RPMI8226 (cell line): ENCODE measurements at places on chromosomes 12 and 14.

DNA sequence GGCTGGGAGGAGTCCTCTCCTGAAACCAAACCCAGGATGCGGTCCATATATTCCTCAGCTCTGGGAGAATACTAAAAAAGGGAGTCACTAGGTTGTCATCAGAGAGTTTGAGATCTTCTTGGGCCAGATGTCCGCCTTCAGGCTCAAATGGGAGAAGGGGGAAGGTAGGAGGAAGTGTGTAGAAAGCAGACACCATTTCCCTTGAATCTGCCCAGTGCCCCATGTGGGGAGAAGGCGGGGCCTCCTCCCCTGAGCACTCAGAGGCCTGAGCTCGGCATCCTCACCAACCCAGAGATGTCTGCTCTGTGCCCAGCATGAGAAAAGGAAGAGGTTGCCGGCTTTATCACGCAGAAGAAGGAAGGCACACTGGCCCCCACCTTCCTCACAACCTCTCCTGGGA is 37.3 kb downstream of the LTBP2 start:
- peak; percentile 14 for DNase-seq

GRCh38 chr14:63642656-63643382 is 1.1 kb upstream of the WDR89 start:
- no peak for DNase-seq

DNA sequence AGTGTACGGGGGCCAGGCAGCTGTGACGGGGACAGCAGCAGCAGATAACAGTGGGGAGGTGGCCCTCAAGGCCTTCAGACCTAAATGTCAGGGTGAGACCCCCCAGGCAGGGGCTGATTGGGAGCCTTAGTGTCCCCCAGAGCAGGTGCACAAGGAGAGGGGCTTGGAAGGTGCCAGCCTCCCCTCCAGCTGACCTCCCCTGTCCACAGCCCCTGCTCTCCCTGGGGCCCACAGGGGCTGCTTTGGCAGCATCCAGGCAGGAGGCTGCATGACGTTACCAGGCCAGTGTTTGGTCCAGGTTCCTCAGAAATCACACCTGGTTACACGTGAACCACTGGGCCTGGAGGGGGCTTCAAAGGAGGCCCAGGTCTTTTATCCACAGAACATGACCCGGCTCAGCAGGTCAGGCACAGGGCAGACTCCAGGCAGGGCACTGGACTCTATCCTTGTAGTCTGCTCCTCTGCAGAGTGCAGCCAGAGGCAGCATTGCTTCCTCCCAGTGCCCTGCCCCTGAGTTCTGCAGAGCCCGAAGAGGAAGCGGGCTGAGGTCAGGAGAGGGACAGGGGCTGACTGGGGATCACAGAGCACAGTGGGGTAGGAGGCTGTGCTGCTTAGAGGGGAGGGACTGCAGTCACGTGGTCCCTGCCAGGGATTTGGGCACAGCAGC is 2.6 kb upstream of the TRMT61A start:
- no peak for DNase-seq

DNA sequence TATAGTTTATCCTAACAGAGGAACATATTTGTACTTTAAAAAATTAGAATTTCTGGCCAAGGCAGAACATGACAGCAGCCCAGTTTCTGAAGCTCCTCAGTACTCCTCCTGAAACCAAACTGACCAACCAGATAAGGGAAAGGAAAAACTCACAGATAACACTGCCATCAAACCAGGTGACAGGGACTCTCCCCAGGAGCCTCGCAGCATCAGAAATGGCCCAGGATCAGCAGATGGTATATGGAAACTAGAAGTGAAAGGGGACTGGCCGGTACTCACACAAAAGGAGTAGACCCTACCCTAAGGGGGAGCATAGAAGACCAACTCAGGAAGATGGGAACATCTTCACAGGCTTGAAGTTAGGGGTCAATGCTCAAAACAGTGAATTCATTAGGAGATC is 22.0 kb downstream of the GALC start:
- DNase-seq: no peak

DNA sequence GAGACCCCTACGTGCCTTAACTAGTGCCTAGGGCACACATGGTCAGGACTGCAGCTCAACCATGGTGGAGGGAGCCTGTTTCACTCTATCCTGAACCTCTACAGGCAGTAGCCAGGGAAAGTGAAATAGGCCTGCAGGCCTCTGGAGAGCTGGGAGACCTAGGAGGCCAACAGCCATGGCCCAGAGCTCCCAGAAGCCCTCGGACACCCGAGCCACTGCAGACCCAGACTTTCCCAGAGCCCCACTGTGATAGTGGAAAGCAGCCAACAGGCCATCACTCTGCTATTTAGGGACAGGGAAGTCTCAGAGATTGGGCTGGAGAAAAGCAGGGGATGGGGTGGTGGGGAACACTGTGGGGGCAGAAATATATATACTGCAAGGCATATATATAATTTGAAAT is 56.5 kb upstream of the ZFP36L1 start:
- DNase-seq: no peak

DNA sequence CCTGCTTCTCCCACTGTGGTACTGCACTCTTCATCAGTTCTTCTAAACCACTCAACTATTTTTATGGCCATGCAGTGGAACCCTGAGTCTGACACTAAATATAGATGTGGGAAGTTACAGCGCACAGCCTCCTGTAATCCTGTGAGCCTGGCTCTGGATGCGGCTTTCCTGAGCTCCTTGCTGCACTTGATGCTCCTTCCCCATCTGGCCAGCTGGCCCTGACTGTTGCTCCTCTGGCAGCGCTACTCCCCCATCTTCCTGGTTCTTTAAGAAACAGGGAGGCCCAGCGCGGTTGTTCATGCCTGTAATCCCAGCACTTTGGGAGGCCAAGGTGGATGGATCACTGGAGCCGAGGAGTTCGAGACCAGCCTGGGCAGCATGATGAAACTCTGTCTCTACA is 24.6 kb downstream of the IQSEC3 start:
- no peak for DNase-seq

DNA sequence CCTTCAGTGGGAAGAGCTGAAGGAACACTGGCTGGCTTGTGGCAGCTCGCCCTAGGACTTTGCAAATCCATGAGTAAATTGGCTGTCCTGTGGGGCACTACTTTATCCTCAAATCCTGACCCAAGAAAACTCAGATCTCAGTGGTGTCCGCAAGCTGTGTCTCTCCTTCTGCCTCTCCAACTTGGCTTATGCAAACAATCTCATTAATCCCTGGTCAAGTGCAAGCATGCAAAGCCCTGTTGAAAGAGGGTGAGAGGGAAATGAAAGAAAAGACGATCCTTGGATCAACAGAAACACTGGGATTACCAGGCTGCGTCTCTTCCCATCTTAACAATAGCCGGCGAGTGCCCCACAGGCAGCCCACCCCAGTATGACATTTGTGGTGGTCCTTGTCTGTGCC is 901.6 kb downstream of the BCL11B start:
- no peak for DNase-seq

GRCh38 chr12:7899755-7900154 is 27.0 kb upstream of the SLC2A14 start:
- DNase-seq: no peak

DNA sequence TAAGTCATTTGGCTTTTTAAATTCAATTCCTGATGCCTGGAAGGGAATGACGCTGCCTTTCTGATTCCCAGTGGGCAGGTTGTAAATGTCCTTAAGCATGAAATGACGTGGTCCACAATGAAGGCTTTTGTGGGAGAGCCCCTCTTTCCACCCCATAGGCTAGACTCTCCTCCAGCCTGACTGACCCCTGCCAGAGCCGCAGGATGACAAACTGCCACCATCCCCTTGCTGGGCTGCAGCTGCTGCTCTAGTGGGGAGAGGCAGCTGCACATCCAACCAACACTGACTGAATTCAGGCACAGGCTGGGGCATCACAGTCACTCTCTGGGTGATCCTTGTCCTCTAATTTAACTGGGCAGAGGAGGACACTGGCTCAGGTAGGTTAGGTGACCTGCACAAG is 6.3 kb downstream of the TSPAN11 start:
- DNase-seq: no peak

DNA sequence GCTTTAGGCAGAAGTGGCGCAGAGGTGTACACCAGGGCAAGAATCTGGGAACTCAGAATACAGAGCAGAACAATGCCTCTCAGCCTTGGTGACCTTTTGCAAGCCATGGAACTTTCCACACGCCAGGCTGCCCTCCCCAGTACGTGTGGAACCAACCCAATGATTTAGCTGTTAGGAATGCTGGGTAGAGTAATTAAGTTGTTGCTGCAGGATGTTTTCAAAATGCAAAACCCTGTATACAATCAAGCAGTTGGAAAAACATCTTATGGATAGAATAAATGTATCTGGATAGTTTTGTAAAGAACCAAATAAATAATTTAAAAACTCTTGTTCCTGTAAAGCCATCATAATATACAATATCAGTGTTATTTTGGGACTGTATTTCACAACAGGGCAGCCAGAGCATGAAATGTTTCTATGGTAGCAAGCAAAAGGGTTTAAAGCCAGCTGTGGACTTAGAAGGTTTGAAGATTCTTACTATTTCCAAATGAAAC is 19.4 kb downstream of the PPP1R36 start:
- DNase-seq: no peak

- DNase-seq: no peak
These were observed 7.3 kb downstream of the TESC start for GRCh38 chr12:117091758-117092510.

GRCh38 chr14:64605926-64606685 is 56.3 kb downstream of the PPP1R36 start:
- no peak for DNase-seq

- DNase-seq: no peak
These were observed 11.2 kb downstream of the TTC6 start for GRCh38 chr14:37606678-37607077.

- no peak for DNase-seq
These were observed 782.5 kb downstream of the C12orf50 start for GRCh38 chr12:87246726-87247125.

DNA sequence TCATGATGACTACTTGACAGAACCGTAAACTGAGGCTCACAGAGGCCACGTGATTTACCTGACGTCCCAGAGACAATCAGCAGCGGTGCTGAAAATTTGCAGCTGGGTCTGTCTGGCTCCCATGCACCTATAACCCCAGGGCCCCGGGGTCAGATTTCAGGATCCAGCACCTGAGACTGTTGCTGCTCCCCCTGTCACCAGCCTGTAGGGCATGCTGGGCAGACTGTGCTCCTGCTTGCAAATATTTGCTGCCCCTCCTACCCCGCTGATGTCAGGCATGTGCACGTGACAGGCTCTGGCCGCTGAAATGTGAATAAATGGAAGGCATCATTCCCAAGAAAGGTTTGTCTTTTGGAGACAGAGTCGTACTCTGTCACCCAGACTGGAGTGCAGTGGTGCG is 6.0 kb downstream of the MMAB start:
- no peak for DNase-seq

- DNase-seq: no peak
These were observed 82.1 kb downstream of the NTF3 start for GRCh38 chr12:5514016-5514415.
